ENCODE measurements at places on chromosomes 6 and 20.

DNA sequence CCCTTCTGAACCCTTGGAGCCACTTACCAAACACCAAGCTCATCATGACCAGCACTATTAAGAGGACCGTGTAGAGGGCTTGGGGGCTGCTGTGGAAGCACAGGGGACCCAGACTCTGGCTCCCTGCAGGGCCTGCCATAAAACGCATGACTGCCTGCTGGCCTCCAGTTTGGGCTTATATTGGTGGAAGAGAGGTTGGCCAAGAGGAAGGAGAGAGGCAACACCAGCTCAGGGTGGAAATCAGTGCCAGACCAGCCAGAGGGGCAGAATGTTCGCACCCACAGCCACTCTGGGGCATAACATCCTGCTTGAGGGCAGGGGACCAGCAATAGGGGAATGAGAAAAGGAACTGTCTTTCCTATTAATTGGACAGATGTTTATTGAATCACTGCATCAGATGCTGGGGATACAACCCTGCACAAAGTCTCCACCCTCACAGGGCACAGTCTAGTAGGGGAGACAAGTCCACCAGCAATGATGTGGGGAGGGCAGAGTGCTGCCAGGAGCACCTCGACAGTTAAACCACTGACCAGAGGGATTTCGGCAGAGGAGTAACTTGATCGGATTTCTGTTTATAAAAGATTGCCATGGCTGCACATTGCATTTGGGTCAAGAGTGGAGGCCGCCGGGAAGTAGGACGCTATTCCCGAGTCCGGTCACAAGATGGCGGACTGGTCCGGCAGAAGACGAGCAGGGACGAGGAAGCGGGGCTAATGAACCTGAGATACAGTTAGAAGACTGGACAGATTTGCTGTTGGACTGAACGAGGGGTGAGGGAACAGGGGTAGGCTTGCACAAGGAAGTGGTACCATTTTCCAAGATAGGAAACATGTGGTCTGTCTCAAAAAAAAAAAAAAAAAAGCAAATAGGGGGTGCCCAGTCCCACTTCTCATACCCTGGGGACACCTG lies at the start of gene LY6G5C:
Gene LY6G5C (minus strand): TSS at position 842 of the 909 bp plus-strand sequence. CDS start 694 bp downstream, at position 148.
- DNase-seq: peak; percentile 45

DNA sequence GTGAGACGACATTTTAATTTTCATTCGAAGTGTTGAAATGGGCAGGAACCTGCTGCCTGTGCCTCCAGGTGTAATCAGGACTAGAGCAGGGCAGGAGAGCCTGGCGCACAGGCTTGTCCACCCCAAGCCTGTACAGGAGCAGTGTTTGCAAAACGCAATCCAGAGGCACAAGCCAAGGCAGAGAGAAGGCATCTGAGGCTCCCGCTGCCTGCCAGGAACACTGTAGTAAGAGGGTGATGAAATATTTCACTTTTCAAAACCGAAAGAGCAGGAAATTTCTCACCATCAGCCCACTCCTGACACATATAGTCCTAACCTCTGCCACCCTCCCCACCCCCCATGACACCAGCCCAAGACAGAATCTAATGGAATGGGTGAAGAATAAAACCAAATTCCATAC lies 132.5 kb downstream of the RTN4IP1 start:
- no peak for DNase-seq

GRCh38 chr6:155497273-155497672 lies 41.6 kb upstream of the NOX3 start:
- no peak for DNase-seq

DNA sequence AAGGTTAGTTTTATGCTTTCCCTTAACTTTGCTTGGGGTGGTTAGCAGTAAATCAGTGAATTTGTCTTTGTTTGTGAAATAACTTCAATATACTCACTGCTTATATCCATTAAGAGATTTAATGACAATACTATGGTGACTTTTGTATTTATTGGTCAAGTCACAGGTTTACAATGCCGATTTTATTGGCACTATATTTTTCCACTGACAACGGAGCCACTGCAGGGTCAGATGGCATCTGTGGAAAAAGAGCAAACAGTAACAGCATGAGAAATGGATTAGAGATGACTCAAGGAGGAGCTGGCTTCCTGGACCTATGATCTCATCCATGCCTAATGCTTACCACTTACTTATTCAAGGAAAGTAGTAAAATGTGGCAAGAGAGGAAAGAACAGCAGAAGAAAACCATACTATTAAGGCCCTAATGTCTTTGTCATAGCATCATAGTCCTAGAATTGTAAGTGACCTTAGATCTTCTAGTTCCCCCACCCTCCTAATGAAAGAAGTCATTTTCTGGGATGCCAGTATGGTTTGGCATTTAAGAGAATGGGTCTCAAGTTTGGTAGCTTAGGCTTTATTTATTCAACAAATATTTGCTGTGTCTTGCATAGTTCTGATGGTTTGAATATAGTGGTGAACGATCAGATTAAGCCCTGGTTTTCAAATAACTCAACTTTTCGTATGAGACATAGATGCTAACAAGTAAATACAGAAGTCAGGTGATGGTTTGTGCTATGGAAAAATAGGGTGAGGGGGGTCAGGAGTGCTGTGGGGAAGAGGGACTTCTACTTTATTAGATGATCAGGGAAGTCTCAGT lies 18.5 kb downstream of the RNF144B start:
- DNase-seq: no peak

DNA sequence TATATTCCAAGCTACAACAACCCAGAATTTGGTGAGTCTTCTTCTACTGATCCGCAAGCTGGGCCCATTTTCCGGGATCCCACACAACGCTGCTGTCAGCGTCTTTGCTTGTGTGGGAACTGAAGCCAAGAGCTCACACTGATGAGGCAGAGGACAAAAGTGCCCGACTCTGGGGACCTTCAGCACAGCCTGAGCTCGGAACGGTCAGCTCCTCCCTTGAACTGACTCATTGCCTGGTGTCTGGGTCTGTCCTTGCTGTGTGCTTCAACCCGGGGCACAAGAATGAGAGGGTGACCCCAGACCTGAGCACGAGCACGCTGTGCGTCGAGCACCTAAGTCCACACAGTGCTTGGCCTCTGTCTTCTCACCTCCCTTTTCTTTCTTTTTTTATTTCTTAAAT lies 33.5 kb downstream of the DACT2 start:
- no peak for DNase-seq

GRCh38 chr6:10794239-10794638 lies 44.1 kb downstream of the MAK start:
- DNase-seq: no peak

DNA sequence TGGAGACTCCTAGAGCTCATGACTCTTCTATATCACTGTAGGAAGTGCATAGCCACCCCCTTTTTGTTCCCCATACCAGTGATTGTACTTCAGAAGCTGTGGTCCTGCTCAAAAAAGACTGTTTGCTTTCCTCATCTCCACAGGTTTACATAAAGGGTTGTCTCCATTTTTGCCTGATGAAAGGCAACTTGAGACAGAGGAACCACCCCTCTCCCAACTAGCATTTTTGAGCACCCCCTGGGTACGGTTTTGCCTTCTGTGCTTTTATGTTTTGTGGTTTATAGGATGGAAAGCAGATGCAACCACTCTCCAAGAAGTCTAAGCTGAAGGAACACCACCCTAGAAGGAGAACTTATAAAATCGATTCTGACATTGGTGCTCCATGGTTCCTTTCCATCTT lies 127.7 kb upstream of the SUPT3H start:
- no peak for DNase-seq
